ENCODE measurements at places on chromosomes 16 and 17.

DNA sequence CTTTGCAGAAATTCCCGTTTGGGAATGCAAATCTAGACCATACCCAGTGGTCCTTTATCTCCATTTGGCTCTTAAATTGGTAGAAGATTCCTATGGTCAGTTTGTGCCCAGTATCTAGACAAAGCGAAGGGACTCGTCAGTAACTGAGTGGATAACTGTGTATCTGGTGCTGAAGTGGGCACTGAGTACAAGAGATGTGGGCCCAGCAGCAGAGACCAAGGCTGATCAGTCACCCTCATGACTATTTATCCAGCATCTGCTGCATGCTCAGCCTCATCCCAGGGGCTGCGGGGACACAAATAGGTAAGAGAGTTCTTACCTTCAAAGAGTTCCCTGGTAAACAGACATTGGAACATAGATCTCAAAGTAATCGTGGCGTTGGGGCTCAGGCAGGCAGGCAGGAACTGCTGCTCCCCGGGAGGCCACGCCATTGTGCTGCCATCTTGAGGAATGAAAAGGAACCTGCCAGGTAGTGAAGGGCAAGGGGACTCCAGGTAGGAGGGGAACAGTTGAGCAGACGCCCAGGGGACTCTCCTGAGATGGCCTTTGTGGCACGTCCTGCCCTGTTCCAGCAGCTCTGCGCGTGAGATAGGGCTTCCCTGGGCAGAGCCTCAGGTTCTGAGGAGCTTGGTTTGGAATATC lies 10.3 kb downstream of the NT5M start:
- DNase-seq = no peak

- DNase-seq = no peak
These were observed 21.8 kb downstream of the CEP131 start for GRCh38 chr17:81200695-81201580.

GRCh38 chr17:1813088-1813487 lies 16.6 kb downstream of the SMYD4 start:
- DNase-seq = no peak

- no peak for DNase-seq
These were observed 881.3 kb downstream of the CDH11 start for GRCh38 chr16:64240586-64240985.

DNA sequence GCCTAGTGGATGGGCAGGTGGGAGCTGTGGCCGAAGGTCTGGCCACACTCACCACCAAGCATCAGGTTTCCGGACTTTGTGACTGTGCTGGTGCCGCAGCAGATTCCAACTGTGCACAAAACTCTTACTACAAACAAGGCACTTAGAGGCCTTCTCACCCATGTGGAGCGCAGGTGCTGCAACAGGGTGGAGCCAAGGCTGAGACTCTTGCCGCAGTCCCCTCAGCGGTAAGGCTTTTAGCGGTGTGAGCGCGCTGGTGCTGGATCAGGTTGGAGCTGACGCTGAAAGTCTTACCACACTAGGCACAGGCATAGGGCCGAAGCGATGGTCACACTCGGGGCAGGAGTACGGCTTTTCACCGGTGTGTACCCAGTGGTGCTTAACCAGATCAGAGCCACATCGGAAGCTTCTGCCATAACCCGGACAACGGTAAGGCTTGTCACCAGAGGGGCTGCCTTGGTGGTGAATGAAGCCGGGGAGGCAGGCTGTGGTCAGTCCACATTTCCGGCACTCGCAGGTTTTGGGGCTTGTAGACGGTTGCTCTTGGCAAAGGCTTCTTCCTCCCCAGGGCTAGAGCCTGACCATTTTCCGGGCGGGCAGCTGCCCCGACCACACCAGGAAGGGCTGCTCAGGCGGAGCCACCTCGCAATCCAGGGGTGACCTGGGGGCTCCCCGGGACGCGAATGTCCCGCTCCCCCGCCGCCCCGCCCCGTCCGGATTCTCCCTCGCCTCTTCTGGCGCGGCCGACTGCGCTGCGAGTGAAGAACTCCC lies 1.0 kb upstream of the ARMC5 start:
- peak; percentile 11 for DNase-seq
